NCI-H1694 (cell line): ENCODE measurements at places on chromosomes 4 and X.

DNA sequence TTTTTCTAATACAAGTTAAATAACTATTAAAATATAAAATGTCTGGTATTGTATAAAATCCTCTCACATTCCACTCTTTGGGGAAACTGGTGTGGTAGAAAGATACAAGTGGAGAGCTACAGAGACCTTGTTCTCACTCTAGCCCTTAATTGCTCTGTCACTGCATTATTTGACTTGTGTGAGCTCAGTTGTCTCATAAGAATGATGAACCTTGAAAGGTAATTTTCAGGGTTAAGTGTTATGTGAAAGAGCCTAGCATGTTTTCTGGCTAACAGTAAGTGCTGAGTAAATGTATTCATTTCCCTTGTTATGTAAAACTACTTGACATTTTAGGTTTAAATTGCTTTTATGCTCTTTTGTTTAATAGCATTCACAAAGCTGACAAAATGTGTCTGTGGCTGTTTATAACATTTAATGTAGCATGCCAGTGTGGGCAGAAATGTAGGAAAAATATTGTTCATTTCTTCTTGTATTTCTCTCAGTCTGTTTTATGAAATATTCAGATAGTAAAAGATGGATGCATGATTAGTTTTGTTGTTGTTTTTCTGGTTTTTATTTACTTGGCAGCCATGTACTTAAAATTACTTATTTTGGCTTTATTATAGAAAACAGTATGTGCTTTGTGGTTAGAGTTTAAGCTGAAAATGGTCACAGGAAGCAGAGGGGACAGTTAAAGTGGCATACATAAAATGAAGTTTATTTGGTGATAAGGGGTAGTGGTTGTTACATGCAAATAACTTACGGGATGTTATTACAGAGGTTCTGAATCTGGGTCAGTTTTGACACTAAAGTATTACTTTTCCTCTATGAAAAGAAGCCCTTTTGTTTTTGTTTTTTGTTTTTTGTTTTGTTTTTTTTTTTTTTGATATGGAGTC is 29.2 kb downstream of the SLAIN2 start:
- DNase-seq = no peak

DNA sequence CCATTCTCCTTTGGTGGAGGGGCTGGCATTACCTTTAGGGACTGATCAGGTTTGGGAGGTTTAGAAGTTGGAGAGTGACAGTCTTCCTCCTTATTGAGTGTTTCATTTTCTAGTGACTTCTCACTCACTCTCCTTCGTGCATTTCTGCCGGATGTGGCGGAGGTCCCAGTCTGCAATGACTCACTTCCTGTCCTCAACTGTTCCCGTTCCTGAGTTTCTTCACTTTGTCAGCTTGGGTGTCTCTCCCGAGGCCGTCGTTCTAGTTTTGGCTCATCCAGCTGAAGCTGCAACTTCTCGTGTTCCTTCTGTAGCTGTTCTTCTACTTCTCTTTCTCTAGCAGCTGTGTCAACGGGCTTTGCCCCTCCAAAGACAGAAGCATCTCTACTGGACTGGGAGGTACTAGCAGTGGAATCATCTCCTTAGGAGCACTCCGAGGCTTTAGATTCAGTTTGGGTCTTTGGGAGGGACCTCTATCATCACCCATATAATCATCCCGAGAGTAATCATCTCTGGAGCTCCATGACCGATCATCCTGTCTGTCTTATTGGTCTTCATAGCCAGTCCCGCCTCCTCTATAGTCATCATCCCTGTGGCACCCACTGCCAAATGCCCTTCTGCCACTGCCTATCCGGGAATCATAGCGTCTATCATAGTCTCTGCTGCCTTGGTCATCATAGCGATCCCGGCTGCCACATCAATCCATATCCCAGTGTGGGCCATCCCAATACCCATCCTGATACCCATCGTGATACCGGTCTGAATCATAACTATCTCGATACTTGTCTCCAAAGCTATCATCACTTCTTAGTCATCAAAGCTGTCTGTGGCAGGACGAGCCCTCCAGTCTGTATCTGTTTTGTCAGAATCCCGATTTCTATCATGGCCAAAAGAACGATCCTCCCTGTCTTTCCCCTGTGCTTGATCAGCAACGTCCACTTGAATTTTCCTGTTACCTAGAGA is 35.3 kb upstream of the VSIG4 start:
- no peak for DNase-seq

- no peak for DNase-seq
These were observed 27.1 kb downstream of the DDX60L start for GRCh38 chr4:168453146-168453545.

- DNase-seq = no peak
These were observed 41.5 kb downstream of the SEL1L3 start for GRCh38 chr4:25821267-25821666.

DNA sequence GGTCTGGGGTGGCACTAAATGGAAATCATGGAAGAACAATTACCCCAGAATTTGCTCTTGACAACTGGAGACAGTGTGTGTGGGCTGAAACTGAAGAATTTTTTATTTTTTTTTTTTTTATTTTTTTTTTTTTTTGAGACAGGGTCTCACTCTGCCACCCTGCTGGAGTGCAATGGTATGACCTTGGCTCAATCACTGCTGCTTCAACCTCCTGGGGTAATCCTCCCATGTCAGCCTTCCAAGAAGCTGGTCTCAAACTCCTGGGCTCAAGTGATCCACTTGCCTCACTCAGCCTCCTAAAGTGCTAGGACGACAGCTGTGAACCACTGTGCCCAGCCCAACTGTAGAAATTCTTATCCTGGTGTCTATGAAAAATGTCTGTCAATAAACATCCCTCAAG is 127.9 kb upstream of the MAP3K15 start:
- DNase-seq = no peak

DNA sequence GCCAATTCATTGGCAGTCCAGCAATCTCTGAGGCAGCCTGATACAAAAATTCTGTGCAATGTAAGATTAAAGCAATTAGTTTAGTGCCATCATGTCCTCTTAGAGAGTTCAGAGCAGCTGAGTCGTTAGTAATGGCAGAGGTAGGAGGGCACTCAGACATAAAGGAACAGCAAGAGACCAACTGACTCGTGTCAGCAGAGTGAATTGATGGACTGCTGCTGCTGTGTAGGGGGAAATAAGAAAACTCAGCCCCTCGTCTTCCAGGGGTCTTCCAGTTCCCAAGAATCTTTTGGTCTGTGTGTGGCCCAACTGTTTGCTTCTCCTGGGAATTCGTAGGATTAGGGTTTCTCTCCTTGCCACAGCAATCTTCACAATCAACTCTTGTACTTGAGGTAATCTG is 100.9 kb downstream of the TTC29 start:
- DNase-seq = no peak

GRCh38 chr4:6335040-6335590 is 65.5 kb downstream of the WFS1 start:
- DNase-seq = no peak

GRCh38 chr4:107743532-107743931 is 23.5 kb upstream of the PAPSS1 start:
- DNase-seq = no peak

DNA sequence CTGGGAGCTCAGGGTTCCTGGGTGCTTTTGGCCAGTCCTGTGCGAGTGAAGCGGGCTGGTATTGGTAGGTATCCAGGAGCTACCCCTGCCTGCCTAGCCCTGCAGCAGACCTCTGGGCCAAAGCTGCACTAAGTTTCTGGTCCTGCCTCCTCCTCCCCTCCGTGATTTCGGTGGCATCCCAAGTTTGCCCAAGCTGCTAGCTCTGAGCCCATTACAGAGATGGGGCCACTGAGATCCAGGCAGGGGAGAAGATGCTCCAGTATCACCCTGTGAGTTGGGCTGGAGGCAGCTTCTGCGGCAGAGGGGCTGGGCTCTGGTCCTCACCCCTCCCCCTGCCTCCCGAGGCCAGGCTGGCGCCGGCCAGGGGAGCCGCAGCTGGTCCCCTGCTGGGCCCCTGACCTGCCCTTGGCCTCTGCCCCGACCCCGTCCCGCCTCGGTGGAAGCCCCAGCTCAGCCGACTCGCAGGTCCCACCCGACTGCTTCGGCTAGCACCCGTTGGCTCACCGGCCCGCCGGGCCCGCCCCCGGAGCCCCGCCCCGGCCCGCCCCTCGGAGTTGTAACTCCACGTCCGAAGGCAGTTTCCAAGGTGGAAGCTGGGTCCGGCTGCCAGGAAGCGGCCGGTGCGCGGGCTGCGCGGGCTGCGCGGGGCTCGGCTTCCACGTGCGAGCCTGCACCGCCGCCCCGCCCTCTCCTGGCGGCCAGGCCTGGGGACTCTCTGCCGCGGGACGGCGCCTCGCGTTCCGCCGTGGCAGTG is at the start of gene DUSP9:
DUSP9 (plus strand) TSS at position 584 of the 754 bp plus-strand sequence. CDS start 751 bp downstream, outside the sequence.
- no peak for DNase-seq
